ENCODE measurements at places on chromosomes 13 and 19. TPM values are rescaled to one million over a fixed set of nuclear protein-coding genes. Genes with fewer than 3 reads are reported as not detected.

Gene PEAK3
- total RNA-seq: not detected

Gene F2RL3
- total RNA-seq: not detected

Gene NLRP12
- total RNA-seq: not detected

Gene FCGBP
- 10.0 TPM for total RNA-seq

Gene TBXA2R
- total RNA-seq: not detected

Gene TMEM255B
- 1.9 TPM for total RNA-seq

DNA sequence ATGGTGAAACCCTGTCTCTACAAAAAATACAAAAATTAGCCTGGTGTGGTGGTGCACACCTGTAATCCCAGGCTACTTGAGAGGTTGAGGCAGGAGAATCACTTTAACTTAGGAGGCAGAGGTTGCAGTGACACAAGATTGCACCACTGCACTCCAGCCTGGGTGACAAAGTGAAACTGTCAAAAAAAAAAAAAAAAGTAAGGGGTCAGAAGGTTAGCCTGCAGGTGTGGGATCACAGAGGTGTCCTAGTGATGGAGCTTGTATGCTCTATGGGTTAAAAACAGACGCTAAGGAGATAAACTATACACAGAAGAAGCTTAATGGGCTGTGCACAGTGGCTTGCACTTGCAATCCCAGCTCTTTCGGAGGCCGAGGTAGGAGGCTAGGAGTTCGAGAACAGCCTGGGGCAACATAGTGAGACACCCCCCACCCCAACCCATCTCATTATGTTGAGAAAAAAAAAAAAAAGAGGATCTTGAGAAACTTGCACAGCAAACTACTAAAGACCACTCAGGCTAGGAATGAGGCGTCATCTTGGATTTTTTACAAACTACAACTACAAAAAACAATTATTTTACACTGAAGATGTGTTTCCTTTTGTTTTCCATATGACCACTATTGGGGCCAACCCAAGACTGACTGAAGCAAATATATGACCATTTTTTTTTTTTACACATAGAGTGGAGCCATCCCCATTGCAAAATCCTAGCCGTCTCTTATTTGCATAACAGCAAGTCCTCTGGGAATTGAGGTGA, 7.9 kb downstream of the FOSB start:
- no peak for DNase-seq
- H3K4me3 ChIP-seq: peak overlapping the region; percentile 61
- peak overlapping the region; percentile 79 for H3K27ac ChIP-seq
- peaks cover 4% of the 10 kb centered on the region for H3K36me3 ChIP-seq
- peaks cover 77% of the 10 kb centered on the region for H3K27me3 ChIP-seq
- peaks cover 13% of the 10 kb centered on the region for H3K4me1 ChIP-seq

DNA sequence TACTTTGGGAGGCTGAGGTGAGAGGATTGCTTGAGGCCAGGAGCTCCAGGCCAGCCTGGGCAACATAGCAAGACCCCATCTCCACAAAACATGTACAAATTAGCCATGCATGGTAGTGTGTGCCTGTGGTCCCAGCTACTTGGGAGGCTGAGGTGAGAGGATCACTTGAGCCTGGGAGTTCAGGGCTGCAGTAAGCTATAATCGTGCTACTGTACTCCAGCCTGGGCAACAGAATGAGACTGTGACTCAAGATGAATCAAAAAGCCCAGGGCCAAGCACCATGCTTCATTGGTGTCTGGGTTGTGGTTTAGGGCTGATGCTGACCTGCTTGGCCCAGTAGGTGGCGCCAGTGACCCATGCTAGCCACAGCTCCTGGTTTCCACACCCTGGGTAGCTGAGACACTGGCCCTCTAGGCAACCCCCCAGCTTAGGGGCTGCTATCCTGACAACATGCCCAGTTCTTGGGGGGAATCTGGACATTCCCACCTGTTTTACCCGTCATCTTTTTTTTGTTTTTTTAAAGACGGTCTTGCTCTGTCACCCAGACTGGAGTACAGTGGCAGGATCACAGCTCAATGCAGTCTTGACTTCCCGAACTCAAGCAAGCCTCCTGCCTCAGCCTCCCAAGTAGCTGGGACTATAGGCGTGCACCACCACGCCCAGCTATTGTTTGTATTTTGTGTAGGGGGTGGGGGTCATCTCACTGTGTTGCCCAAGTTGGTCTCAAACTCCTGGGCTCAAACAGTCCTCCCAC, 5.5 kb downstream of the CCDC124 start:
- no peaks in the 10 kb centered on the region for H3K36me3 ChIP-seq
- H3K27ac ChIP-seq: no peak overlapping the region
- H3K27me3 ChIP-seq: no peaks in the 10 kb centered on the region
- no peak overlapping the region for H3K4me3 ChIP-seq
- DNase-seq: peak; percentile 81
- H3K4me1 ChIP-seq: peaks cover 5% of the 10 kb centered on the region

- H3K4me3 ChIP-seq: no peak overlapping the region
- no peak for DNase-seq
- no peak overlapping the region for H3K27ac ChIP-seq
- H3K27me3 ChIP-seq: no peaks in the 10 kb centered on the region
- H3K36me3 ChIP-seq: no peaks in the 10 kb centered on the region
Observed at GRCh38 chr13:37716420-37717195, 118.0 kb upstream of the POSTN start.

GRCh38 chr19:14167576-14168138, 31.3 kb upstream of the ASF1B start:
- H3K27me3 ChIP-seq: no peaks in the 10 kb centered on the region
- H3K4me1 ChIP-seq: peaks cover 14% of the 10 kb centered on the region
- peak overlapping the region; percentile 43 for H3K27ac ChIP-seq
- no peak for DNase-seq
- peaks cover 17% of the 10 kb centered on the region for H3K36me3 ChIP-seq

DNA sequence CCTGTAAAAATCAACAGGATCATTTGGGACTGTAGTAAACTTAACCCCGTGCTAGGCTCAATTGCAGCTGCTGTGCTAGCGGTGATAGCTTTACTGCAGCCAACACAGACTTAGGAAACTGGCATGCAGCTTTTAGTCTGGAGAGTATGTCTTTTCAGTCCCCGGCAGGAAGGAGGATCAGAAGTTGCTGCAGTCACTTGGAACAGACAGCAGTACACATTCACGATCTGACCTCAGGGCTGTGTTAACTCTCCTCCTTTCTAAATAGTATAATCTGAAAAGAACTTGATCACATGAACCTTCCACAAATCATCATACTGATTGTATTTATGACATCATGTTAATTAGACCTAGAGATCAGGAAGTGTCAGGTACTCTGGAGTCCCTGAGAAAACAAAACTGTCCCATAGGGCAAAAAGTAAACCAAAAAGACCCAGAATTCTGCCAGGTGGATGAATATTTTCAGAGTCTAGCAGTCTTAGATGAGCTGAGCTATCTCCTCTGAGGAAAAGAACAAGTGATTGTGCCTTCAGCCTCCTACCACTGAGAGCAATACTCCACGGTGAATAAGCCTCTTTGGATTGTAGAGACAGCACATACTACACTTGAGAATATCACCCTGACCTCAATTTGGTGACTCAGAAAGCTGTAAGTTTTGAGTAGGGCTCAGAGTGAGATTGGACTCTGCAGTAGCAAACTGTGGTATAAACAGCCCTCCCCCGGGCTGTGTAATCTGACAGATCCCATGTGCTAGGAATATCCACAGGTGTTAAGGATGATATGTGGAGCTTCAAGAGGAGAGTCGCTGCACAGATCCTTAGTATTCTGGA, 181.0 kb upstream of the GPR12 start:
- H3K27me3 ChIP-seq: peaks cover 38% of the 10 kb centered on the region
- no peak for DNase-seq
- no peak overlapping the region for H3K27ac ChIP-seq

- H3K4me1 ChIP-seq: peaks cover 17% of the 10 kb centered on the region
- H3K27ac ChIP-seq: peak overlapping the region; percentile 51
- peaks cover 3% of the 10 kb centered on the region for H3K27me3 ChIP-seq
- H3K36me3 ChIP-seq: peaks cover 7% of the 10 kb centered on the region
Observed at GRCh38 chr19:14480700-14481079, 5.5 kb upstream of the PTGER1 start.

GRCh38 chr13:102236830-102237229, 165.0 kb downstream of the FGF14 start:
- H3K27me3 ChIP-seq: peaks cover 3% of the 10 kb centered on the region
- no peak overlapping the region for H3K27ac ChIP-seq
- H3K4me1 ChIP-seq: no peaks in the 10 kb centered on the region
- H3K36me3 ChIP-seq: no peaks in the 10 kb centered on the region

DNA sequence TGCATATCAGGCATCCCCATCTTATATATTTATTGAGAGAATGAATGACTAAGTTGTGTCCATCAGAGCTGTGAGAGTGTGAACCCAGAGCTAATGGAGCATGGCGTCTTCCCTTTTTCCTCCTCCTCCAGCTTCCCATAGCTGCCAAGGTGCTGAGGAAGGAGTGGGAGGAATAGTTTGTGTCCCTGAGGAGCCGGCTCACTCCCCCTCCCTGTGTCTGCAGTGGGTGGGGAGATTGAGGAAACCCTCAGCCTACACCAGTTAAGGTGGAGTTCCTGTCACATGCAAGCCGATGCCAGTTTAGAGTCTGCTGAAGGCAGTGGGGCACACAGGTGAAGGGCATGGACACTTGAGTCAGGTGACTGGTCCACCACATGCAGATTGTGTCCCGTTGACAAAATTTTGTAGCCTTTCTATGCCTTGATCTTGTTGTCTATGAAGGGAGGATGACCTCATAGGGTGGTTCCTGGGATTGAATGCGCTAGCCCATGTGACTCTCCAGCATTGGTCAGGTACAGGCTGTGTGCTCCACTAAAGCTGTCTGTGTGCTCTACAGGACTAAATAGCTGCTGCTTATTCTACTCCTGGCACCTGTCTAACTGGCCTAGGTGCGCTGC, 47.6 kb upstream of the GPI start:
- no peak for DNase-seq
- no peak overlapping the region for H3K4me3 ChIP-seq
- H3K27ac ChIP-seq: peak overlapping the region; percentile 80
- H3K36me3 ChIP-seq: peaks cover 9% of the 10 kb centered on the region
- peaks cover 25% of the 10 kb centered on the region for H3K4me1 ChIP-seq

GRCh38 chr13:75790198-75790970, 154.3 kb downstream of the LMO7 start:
- no peak overlapping the region for H3K4me3 ChIP-seq
- H3K36me3 ChIP-seq: peaks cover 8% of the 10 kb centered on the region
- no peak for DNase-seq
- H3K4me1 ChIP-seq: peaks cover 12% of the 10 kb centered on the region
- H3K27ac ChIP-seq: no peak overlapping the region
- no peaks in the 10 kb centered on the region for H3K27me3 ChIP-seq

GRCh38 chr19:17160908-17161307, 54.2 kb upstream of the USE1 start:
- H3K4me3 ChIP-seq: no peak overlapping the region
- no peaks in the 10 kb centered on the region for H3K4me1 ChIP-seq
- no peak overlapping the region for H3K27ac ChIP-seq

DNA sequence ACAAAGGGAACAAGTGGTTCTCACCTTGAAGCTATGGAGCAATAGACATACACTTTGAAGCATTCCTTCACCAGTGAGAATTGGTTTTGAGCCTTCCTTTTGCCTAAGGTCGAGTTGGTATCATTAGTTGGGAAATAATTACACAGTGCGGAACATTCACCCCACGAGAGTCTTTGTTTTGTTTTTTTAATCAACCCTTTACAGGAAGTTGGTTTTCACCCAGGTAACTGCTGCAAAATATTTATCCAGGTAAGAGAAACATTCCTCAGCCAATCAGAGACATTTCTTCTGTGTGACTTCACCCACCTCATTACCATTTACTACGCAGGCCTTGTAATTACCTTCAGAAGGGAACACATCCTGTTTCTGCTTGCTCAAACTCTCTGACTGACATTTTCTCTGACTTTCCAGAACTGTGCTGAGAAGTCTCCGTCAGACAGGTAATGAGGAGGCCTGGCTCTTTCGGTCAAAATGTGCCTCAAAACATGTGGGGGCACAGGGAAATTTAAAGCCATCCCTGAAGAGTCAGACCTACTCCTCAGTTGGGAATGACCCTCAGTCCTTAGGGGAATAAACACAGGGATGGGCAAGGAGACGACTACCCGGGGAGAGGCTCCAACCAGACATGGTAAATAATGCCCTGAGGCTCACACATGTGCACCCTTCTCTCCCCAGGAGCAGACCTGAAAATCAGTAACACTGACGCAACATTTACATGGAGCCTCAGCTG, 22.7 kb upstream of the SERP2 start:
- DNase-seq: no peak
- no peak overlapping the region for H3K4me3 ChIP-seq
- H3K4me1 ChIP-seq: peaks cover 23% of the 10 kb centered on the region
- no peak overlapping the region for H3K27ac ChIP-seq
- no peaks in the 10 kb centered on the region for H3K36me3 ChIP-seq

DNA sequence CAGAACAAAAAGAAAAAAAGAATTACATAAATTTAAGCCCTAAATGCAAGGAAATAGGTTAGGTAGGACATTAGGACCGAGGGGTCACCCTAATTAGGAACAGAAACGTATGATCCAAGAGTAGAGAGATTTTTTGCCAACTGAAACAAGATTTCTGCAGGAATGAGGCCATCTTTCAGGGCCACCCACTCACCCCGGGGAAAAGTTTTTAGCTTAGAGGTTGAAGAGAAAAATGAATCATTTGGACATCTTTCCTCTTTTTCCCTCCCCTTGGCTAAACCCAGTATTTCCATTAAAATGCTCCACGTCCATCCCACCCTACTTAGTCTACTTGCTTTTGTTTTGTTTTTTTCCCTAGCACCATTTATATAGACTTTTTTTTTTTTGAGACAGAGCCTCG, 10.6 kb upstream of the PNMA8A start:
- H3K4me3 ChIP-seq: no peak overlapping the region
- H3K27ac ChIP-seq: peak overlapping the region; percentile 16
- peaks cover 8% of the 10 kb centered on the region for H3K27me3 ChIP-seq
- H3K4me1 ChIP-seq: peaks cover 42% of the 10 kb centered on the region

DNA sequence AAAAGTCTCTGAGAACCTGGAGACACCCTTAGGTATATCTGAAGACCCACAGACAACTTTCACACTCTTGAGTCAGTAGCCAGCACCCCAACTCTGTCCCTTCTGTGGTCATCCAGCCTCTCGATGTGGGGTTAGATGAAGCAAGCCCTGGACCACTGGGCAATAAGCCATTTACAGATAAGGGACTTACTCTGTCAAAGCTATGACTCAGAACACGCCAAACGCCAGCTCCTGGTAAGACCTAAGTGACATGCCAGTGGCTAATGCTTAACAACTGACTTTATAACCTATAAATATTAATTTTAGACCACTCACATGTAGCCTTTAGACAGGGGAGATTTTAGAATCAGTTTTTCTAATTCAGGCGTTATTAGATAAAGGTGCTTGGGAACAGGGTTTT, 85.7 kb downstream of the SHISA2 start:
- H3K27ac ChIP-seq: no peak overlapping the region
- DNase-seq: no peak
- H3K4me1 ChIP-seq: peaks cover 7% of the 10 kb centered on the region
- peaks cover 6% of the 10 kb centered on the region for H3K36me3 ChIP-seq
- H3K27me3 ChIP-seq: peaks cover 6% of the 10 kb centered on the region

DNA sequence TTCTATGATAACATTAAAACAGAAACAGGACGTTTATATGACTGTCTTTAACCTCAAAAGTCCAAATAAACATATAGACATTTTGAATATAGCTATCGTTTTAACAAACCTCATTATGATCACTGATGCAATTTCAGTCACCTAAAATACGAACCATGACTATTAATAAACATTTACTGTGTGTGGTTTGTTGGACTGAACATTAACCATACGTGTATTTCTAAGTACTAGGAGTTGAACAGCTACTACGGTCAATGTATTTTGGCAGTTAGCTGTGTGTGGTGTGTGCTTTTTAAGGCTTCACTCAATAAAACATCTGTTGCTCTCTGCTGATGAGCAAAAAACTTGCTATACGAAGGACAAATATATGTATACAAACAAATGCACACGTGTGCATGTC, 281.4 kb downstream of the ABCC4 start:
- no peak overlapping the region for H3K27ac ChIP-seq
- peaks cover 10% of the 10 kb centered on the region for H3K4me1 ChIP-seq
- H3K4me3 ChIP-seq: no peak overlapping the region
- H3K36me3 ChIP-seq: peaks cover 4% of the 10 kb centered on the region
- H3K27me3 ChIP-seq: no peaks in the 10 kb centered on the region
- no peak for DNase-seq
